OCI-M1 (cell line): ENCODE measurements at places on chromosomes 4 and X.

DNA sequence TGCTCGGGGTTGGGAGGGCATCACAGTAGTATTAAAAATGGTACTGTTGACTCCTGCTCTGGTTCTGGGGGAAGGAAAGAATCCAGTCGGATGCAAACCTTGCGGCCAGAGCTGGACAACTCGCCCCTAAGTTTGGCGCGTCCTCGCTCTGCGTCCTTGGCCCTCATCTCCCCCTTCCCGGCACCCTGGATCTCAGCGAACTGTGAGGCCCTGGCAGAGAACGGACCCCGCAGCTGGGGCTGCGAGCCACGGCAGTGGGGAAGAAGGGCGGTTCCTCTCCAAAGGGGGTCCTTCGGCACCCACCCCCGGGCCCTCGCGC lies 14.0 kb downstream of the ARHGEF6 start:
- DNase-seq: peak; percentile 31

DNA sequence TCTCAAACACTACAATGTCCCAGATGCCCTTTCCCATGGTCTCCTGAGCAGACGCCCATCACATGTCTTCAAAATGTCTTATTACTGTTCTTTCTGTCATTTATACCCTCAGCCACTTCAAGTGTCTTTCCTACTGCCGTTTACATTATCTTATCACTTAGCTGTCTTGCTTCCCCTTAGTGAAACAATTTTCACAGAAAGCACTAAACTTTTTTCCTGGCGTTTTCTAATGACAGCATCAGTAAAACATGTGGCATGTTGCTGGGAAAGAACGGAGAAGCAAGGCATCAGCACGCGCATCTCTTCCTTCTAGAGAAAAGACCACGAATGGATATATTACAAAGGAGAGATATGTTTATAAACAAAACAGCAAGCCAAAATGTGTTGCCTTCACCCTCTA lies 189.7 kb upstream of the SLIT2 start:
- DNase-seq: no peak

DNA sequence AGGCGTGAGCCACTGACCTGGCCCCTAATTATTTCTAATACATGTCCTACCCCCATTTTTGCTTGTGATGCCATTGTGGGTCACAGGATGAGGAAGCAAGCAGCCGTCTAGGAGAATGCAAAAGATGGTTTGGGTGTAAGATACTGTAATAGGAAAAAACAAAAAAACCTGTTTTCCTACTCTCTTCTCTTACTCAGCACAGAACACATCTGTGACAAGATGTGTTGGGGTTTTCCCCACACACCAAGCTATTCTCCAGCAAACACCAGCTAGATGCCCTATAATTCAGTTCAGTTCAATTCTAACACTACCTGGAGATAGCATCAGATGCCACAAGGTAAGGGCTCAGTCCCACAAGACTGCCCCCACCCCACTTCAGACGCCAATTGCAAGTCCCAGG lies 15.3 kb upstream of the HPRT1 start:
- DNase-seq: no peak

GRCh38 chr4:180190382-180190781 lies 2052.8 kb upstream of the TENM3 start:
- peak; percentile 74 for DNase-seq

- DNase-seq: no peak
Observed at GRCh38 chr4:98779088-98779487, 120.7 kb upstream of the TSPAN5 start.

- DNase-seq: no peak
Observed at GRCh38 chr4:54806351-54806750, 148.6 kb downstream of the KIT start.
